Bone marrow (tissue), 2 donors: ENCODE measurements at places on chromosomes 5 and 9.
A peak's percentile ranks its signal among the peaks of the same experiment; 100 is the strongest.

- DNase-seq = no peak
Measured at GRCh38 chr5:161023551-161023950, 171.5 kb upstream of the ATP10B start.

GRCh38 chr9:78292026-78292425 lies 4.9 kb upstream of the PSAT1 start:
- no peak for DNase-seq

- no peak for DNase-seq
Measured at GRCh38 chr9:130824079-130824478, 11.0 kb upstream of the ABL1 start.

DNA sequence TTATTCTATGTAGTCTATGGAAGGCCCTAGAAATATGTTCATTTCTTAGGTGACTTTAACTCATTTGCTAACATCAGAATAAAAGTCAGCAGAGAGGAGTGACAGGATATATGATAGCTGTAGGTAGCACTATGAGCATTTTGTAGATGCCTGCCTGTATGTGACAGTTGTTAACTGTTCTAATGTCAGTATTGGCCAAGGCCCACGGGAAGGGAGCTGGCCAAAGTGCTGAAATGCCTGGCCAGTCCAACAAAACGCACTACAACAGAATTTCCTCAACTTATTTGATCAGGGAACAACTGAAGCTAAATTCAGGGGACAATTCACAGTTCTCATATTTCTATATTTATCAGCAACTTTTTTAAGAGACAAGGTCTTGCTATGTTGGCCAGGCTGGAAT lies 20.8 kb downstream of the SV2C start:
- no peak for DNase-seq

DNA sequence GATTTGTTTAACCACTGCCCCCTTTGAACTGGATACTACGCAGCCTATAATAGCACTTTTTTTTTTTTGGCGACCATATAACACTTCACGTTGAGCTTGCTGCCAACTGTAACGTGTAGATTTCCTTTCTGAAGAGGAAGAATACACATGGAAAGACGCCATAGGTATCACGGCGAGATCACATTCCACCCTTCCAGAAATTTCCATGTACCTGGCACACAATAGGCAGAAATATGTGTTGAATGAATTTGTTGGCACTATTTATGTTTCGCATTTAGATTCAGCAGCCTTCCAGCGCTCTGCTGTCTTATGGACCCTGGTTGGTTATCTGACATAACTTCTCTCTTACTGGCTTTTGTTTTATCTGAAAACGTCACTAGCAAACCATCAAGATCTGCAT lies 250.3 kb downstream of the SLIT3 start:
- DNase-seq = no peak

DNA sequence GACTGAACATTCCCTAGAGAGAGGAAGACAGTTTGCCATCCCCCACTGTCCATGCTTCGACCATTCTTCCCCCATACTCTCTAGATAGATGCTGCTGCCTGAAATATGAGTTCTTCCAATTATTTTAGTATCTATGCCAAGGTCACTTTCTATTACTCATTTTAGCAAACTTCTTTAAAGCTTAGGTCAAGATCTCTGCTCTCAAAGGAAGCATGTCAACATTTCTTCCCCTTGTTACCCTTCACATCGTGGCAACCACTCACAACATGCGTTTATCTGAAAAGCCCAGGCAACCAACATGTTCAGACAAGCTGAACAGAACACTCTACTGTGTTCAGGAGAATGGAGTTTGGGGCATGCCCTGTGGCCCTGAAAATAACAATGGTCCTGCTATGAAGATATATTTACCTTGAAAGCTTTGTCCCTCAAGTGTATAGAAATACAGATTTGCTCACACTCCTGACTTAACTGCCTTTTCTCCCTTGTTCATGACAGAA lies 138.4 kb upstream of the KIF2A start:
- no peak for DNase-seq

DNA sequence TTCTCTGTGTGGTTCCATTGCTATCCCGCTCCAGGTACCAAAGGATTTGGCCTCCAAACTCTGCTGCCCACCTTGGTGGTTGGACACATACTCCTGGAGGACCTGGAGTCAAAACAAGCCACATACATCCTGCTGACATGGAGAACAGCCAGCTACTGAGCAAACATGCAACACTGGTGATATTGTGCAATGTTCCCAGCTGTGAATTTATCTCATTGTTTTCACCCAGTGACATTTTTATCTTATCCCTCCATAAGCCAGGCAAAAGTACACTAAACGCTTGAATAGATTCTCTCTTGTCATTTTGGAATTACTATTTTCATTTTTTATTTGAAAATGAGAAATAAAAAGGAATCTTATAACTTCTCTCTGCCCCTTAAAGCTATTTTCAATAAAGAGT lies 11.1 kb upstream of the CTSL start:
- DNase-seq = no peak

- no peak for DNase-seq
Measured at GRCh38 chr5:180103487-180104167, 32.1 kb upstream of the RNF130 start.

DNA sequence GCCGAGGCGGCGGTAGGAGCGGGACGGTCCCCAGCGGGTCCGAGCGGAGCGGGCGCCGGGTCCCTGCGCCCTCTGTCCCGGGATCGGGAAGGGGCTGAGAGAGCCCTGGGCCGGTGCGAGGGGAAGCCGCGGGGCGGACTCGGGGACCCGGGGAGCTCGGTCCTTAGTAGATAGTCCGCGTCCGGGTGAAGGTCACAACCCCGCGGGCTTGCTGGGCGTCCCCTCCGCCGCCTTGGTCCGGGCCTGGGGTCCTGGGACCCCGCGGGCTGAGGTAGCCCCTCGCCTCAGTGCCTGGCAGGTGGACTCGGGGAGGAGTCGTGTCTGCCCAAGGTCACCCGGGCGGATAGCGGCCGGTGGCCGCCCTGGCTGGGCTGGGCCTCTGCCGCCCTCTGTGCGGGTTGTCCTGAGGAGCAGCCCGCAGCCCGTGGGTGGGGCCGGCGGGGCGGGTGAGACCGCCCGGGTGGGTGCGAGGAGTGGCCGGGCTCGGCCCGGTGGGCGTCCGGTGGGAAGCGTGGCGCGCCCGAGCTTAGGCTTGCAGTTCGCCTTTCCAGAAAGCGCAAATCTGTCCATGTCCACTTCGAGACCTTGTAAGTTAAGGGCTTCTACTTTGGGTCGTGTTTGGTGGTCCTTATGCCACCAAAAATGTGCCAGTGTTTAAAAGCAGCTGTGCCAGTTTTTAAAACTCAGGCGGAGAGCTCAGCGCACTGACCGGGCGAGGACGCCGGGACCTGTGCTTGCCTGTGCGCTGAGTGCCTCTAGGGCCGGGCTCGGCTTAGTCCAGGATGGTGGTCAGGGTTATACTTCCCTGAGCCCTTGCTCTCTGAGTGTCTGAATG lies 554 bp downstream of the SDHA start:
- peak; percentile 53 for DNase-seq

- no peak for DNase-seq
Measured at GRCh38 chr5:181168595-181169118, 21.3 kb downstream of the OR2V2 start.
